ENCODE measurements at places on chromosomes 2 and 18. TPM values are rescaled to one million over a fixed set of nuclear protein-coding genes. Genes with fewer than 3 reads are reported as not detected.

STON1 gene
- polyA plus RNA-seq = 39.3 TPM

HOXD1 gene
- 10.1 TPM for polyA plus RNA-seq

SKOR2 gene
- polyA plus RNA-seq = not detected

SGPP2 gene
- 17.4 TPM for polyA plus RNA-seq

SLC4A3 gene
- polyA plus RNA-seq = 7.9 TPM

ANKMY1 gene
- 13.5 TPM for polyA plus RNA-seq

NRP2 gene
- 63.7 TPM for polyA plus RNA-seq

HAAO gene
- polyA plus RNA-seq = 38.9 TPM

LOXHD1 gene
- polyA plus RNA-seq = 1.4 TPM

EXOC6B gene
- polyA plus RNA-seq = 25.0 TPM

SULT1C4 gene
- polyA plus RNA-seq = 51.7 TPM

CFAP65 gene
- polyA plus RNA-seq = 0.28 TPM

POMC gene
- 8.4 TPM for polyA plus RNA-seq

CPLX4 gene
- 0.13 TPM for polyA plus RNA-seq

TEKT4 gene
- polyA plus RNA-seq = 0.20 TPM

CRYBA2 gene
- not detected for polyA plus RNA-seq

CD8B gene
- 0.88 TPM for polyA plus RNA-seq

CROCC2 gene
- polyA plus RNA-seq = 0.10 TPM

CFC1 gene
- polyA plus RNA-seq = not detected

REEP1 gene
- polyA plus RNA-seq = 3.5 TPM

RNF149 gene
- 72.1 TPM for polyA plus RNA-seq

NT5DC4 gene
- polyA plus RNA-seq = 0.83 TPM

ALKAL2 gene
- polyA plus RNA-seq = 4.9 TPM

AFF3 gene
- polyA plus RNA-seq = 26.6 TPM

OTOS gene
- not detected for polyA plus RNA-seq

MOCOS gene
- 1.2 TPM for polyA plus RNA-seq

ABCG8 gene
- 0.88 TPM for polyA plus RNA-seq

KCNS3 gene
- polyA plus RNA-seq = 9.2 TPM

All from left kidney (tissue), 8 donors.